Psoas muscle (tissue), 8 donors: ENCODE measurements at places on chromosomes 16 and 17. TPM values are rescaled to one million over a fixed set of nuclear protein-coding genes. Genes with fewer than 3 reads are reported as not detected.

The SKA2 gene
- 17.1 TPM for total RNA-seq

DNA sequence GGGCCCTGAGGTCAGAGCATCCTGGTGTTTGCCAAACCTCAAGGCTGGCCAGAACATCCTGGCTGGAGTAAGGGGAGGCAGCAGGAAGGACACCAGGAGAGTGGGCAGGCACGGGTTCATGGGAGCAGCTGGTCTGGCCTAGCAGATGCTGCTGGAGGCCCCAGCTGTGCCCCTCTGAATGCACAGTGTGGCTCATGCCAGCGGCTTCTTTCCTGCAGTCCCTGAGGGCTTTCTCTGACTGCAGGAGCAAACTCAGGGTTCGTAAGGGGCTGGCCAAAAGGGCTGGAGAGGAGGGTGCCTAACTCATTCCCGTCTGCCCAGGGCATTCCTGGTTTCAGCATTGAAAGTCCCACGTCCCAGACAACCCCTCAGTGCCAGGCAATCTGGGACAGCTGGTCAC, 78.7 kb downstream of the ZDHHC7 start:
- DNase-seq: no peak

GRCh38 chr16:10979717-10980601, 35.6 kb downstream of the CLEC16A start:
- DNase-seq: peak; percentile 72

DNA sequence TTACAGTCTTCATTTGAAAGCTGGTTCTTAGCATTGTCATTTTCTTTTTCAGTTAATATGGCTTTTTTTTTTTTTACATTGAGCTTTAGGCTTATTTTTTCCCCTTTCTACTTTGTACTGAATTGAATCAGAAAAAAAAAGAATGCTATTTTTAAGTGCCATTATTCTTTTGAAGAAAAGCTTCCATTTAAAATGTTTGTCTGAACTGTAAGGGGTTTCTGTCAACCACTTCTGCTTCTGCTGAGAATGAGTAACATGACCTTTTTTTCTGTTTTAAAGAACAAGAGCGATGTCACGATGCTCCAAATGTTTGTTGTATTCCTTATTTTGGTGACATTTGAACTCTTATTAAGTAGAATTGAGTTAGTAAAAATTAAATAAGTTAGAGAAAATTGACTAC, 50.0 kb downstream of the MRTFB start:
- no peak for DNase-seq

DNA sequence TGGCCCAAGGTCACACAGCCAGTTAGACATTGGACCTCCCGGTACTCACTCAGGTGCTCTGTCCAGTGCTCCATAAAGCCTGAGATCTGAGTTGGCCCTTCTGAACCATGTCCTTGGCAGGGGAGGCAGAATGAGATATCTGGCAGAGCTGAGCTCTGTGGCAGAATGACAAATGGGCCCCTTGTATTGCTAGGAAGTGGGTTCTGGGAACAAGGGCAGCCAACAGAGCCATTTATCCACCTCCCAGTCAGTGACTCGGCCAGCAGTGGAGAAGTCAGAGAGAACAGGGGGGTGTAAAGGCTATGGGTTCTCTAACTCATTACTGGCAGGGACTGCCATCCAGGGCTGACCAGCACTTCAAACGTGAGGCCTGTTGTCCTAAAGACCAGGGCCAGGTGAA, 117.1 kb upstream of the NLRP1 start:
- no peak for DNase-seq

The KRTAP4-4 gene
- not detected for total RNA-seq

DNA sequence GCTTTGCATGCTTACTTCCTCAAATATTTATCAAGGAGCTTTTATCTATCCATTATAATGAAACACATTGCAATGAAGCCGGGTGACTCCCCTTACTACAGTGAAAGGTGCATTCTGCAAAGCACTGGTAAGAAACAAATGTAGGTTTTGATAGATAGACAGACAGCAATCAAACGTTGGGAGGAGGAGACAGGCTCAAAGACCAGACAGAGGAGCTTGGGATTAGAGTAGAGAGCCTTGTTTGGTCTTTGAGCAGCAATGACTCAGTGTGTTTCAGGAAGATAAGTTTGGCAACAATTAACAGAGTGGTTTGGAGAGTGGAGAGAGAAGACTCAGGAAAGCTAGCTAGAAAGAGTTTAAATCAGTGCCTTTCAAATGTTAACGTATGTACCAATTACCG, 68.8 kb downstream of the ZNF18 start:
- no peak for DNase-seq
